ENCODE measurements at places on chromosomes 4 and X.

GRCh38 chr4:156103311-156103710 is 149.6 kb upstream of the CTSO start:
- H3K27me3 ChIP-seq: no peaks in the 10 kb centered on the region
- no peak overlapping the region for H3K4me3 ChIP-seq
- no peaks in the 10 kb centered on the region for H3K36me3 ChIP-seq
- no peak for DNase-seq

GRCh38 chrX:48908600-48908999 is 2.8 kb downstream of the SLC35A2 start:
- H3K4me1 ChIP-seq: peaks cover 22% of the 10 kb centered on the region
- H3K4me3 ChIP-seq: no peak overlapping the region
- no peaks in the 10 kb centered on the region for H3K27me3 ChIP-seq
- H3K36me3 ChIP-seq: peaks cover 29% of the 10 kb centered on the region

DNA sequence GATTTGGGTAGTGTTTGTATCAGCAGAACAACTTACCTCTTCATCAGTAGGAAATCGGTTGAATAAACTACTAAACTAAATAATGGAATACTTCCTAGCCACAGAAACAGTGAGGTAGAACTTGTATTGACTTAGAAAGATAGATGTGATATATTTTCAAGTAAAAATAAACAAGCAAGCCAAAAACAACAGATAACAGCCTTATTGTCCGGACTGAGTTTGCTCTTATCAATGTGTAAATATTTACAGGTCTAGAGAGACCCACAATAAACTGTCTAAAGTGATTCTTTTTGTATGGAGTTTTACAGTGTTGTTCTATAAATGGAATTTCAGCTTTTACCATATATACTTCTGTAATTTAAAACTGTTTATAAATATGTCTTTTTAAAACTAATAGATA is 721.8 kb downstream of the ADGRL3 start:
- DNase-seq: no peak
- H3K27me3 ChIP-seq: no peaks in the 10 kb centered on the region
- H3K4me3 ChIP-seq: no peak overlapping the region
- H3K36me3 ChIP-seq: no peaks in the 10 kb centered on the region

DNA sequence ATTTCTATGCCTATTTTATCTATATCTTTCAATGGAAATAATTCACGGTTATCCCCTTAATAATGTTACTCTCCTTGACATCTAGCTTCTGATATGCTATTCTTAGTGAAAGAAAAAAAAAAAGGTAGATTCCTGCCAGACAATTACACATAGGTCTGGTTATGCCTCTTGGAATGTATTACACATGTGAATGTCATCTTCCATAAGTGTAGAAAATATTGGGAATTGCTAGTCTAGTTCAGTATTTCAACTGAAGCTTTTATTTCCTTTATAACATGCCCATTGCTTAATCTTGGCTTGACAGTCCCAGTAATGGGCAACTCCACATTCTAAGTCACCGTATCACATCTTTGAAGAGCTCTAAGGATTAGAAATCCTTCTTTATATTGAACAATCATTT is 25.4 kb upstream of the PPP1R2C start:
- no peaks in the 10 kb centered on the region for H3K4me1 ChIP-seq
- no peaks in the 10 kb centered on the region for H3K27me3 ChIP-seq
- H3K27ac ChIP-seq: no peak overlapping the region
- no peaks in the 10 kb centered on the region for H3K36me3 ChIP-seq
- DNase-seq: no peak

DNA sequence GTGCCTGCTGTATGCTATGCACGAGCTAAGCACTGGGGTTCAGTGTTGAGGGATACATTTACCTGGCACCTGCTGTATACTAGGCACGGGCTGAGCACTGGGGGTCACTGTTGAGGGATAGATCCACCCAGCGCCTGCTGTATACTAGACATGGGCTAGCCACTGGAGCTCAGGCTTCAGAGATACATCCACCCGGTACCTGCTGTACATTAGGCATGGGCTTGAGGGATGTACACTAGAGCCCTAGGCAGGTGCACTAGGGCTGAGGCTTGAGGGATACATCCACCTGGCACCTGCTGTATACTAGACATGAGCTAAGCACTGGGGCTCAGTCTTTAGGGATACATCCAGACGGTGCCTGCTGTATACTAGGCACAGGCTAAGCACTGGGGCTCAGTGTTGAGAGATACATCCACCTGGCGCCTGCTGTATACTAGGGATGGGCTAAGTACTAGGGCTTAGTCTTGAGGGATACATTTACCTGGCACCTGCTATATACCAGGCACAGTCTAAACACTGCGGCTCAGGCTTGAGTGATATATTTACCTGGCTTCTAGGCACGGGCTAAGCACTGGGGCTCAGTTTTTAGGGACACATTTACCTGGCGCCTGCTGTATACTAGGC is 92.7 kb downstream of the ADRA2C start:
- no peak overlapping the region for H3K27ac ChIP-seq
- H3K4me3 ChIP-seq: no peak overlapping the region
- no peaks in the 10 kb centered on the region for H3K4me1 ChIP-seq
- no peaks in the 10 kb centered on the region for H3K27me3 ChIP-seq

- no peaks in the 10 kb centered on the region for H3K4me1 ChIP-seq
- peaks cover 6% of the 10 kb centered on the region for H3K27me3 ChIP-seq
- DNase-seq: no peak
- H3K4me3 ChIP-seq: no peak overlapping the region
Observed at GRCh38 chrX:110374559-110374958, 15.9 kb downstream of the RTL9 start.

GRCh38 chrX:1416327-1416784 is 24.4 kb upstream of the SLC25A6 start:
- no peaks in the 10 kb centered on the region for H3K27me3 ChIP-seq
- H3K4me1 ChIP-seq: no peaks in the 10 kb centered on the region
- DNase-seq: no peak
- H3K4me3 ChIP-seq: no peak overlapping the region
- H3K36me3 ChIP-seq: peaks cover 45% of the 10 kb centered on the region
- H3K27ac ChIP-seq: no peak overlapping the region

- peaks cover 3% of the 10 kb centered on the region for H3K36me3 ChIP-seq
- no peak overlapping the region for H3K27ac ChIP-seq
- H3K4me3 ChIP-seq: no peak overlapping the region
Observed at GRCh38 chr4:123452616-123453015, 56.0 kb downstream of the SPRY1 start.

- H3K36me3 ChIP-seq: no peaks in the 10 kb centered on the region
- no peaks in the 10 kb centered on the region for H3K27me3 ChIP-seq
- no peaks in the 10 kb centered on the region for H3K4me1 ChIP-seq
- no peak overlapping the region for H3K4me3 ChIP-seq
- no peak overlapping the region for H3K27ac ChIP-seq
Observed at GRCh38 chr4:62250100-62250499, 1050.0 kb downstream of the ADGRL3 start.

Data from activated CD4-positive, alpha-beta T cell treated with anti-CD3 and anti-CD28 coated beads, Interleukin-2, amount 10 ng/mL, durations not matched to agents 24 days and 14 days (primary cell).